ENCODE measurements at places on chromosomes 4 and X.
A peak's percentile ranks its signal among the peaks of the same experiment; 100 is the strongest.

DNA sequence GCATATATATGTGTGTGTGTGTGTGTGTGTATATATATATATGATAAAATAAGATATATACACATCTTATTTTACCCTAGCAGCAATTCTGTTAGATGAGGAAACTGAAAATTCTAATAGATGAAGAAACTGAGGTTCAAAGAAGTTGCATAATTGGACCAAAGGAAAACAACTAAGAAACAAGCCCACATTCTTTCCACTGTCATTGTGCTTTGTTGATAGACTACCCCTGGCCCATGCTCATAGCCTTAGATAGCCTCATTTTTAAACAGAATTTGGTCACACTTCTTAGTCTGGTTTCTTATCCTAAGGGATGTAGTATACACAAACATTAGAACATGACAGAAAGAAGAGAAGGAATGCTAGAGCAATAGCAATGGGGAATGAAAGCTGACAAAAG lies 138.8 kb downstream of the NDST3 start:
- no peak for DNase-seq

DNA sequence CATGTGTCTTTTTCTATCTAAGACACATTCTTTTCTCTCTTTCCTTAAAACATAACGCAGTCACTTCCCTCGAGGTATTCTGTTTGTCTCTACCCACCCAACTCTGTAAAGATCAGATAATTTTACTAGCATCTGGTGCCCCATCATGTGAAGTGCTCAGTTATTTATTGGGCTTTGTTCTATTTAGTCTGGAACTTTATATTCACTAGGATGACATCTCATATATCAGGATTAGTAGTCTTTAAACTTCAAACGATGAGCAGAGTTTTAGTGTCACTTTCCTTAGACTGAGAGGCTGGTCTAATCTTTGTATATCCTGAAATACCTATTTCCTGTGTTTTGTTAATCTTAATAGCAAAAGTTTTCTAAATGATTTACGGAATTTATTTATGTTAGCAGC lies 445.5 kb upstream of the NDST3 start:
- no peak for DNase-seq

DNA sequence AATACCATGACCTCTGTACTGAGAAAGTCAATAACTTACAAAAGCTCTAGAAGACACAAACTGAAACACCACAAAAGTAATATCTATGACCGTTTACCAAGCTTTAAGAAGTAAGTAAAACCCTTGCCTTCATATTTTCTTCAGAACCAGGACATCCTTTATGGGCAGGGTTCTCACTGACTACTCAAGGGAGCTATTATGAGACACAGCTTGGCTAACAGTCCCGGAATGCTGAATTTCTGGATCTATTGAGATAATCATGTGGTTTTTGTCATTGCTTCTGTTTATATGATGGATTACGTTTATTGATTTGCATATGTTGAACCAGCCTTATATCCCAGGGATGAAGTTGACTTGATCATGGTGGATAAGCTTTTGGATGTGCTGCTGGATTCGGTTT lies 19.9 kb upstream of the CDS1 start:
- DNase-seq, result no peak

DNA sequence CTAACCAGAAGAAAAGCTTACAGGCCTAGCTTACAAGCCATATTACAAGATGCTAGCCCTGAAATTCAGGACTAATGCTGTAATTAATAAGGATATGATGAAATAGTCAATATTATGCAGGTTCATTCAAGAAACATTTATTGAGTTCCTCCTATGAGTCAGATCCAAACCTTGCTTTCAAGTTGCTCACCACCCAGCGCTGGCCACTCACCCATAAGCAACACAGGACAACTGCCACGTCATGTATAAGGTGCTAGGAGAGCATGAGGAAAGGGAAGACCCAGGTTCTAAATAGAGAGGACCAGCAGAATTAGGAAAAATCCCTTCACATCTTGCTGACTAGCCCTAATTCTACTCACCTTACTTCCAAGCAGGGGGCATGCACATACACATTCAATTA lies 23.3 kb downstream of the MAML3 start:
- DNase-seq, result no peak

GRCh38 chrX:149036086-149036485 lies 469.0 kb downstream of the IDS start:
- no peak for DNase-seq

GRCh38 chr4:8301851-8302730 lies 32.5 kb downstream of the HTRA3 start:
- no peak for DNase-seq

GRCh38 chrX:134453631-134454030 lies 6.3 kb upstream of the HPRT1 start:
- no peak for DNase-seq

DNA sequence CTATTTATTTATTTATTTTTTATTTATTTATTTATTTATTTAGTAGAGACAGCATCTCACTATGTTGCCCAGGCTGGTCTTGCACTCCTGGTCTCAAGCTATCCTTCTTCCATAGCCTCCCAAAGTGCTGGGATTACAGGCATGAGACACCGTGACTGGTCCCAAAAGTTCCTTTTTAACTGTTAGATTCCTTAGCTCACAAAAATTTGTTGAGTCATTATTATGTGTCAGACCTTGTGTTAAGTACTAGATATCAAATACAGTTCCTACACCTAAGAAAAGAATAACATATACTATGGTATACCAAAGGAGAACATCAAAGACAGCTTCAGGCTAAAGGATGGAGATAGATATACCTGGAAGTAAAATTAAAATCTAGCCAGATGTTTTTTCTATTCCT lies 11.6 kb downstream of the FGA start:
- no peak for DNase-seq

GRCh38 chrX:41921492-41922430 lies 1.6 kb downstream of the CASK start:
- peak; percentile 48 for DNase-seq

GRCh38 chrX:152637649-152638442 lies at the start of gene GABRQ:
TSS of gene GABRQ (plus strand) at chrX:152637895. CDS start at chrX:152638203, 308 bp downstream.
- DNase-seq, result no peak

GRCh38 chr4:55503169-55503568 lies 43.5 kb downstream of the CLOCK start:
- DNase-seq, result no peak

GRCh38 chr4:148757171-148757570 lies 315.0 kb upstream of the NR3C2 start:
- no peak for DNase-seq

DNA sequence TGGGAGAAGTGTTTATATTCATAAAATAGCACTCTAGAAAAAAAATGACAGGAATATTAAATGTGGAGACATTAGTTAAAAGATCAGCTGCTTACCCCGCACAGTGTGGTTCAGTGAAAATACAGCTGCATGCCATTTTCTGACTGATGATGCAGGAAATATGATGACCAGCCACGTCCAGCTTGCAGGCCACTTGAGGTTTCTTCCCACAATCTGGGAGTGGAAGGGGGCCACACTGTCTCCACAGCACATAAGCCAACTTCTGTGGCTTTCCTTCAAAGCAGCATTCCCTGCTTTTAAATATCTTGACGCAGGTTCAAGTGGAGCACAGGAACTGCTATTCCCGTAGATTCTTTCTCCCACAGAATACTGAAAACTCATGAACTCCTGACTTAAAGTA lies 173.4 kb upstream of the GALNT7 start:
- no peak for DNase-seq

DNA sequence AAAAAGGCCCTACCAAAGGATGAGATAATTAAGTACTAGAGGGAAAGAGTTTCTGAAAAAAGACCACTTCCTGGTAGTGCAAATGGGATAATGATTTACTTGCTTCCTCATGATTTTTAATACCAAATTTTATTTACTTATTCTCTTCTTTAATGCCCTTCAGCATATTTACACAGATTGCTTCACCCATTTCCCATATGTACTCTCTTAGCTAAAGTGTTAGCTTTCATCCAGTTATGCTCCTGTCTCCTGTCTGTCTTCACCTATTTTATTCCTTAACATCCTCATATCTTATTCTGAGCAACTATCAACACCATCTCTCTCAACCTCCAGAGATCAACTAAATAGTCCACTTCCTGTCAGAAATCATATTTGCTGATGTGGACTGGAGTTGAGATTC lies 183.2 kb upstream of the HS3ST1 start:
- no peak for DNase-seq

- DNase-seq, result no peak
Observed at GRCh38 chr4:110860901-110861300, 238.0 kb upstream of the PITX2 start.

- no peak for DNase-seq
Observed at GRCh38 chr4:158374318-158374717, 147.4 kb upstream of the RXFP1 start.

GRCh38 chr4:16377887-16378286 lies 151.6 kb upstream of the TAPT1 start:
- DNase-seq, result no peak

DNA sequence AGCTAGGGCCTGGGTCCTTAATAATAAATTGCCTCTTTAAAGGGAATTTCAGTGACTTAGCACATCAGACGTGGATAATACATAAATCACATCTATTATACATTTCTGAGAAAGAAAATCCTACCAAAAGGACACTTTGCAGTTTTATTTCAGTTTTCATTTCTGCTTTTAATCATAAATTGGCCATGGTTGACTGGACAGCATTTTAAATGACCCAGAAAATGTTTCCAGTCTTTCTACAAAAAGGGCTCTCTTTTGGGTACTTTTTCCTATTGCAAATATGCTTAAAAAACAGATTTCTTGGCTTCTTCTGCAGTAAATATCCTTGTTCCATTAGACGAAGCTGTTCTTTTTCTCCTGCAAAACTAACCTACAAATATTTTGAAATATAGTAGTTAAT lies 41.4 kb upstream of the LPAR4 start:
- DNase-seq, result no peak

DNA sequence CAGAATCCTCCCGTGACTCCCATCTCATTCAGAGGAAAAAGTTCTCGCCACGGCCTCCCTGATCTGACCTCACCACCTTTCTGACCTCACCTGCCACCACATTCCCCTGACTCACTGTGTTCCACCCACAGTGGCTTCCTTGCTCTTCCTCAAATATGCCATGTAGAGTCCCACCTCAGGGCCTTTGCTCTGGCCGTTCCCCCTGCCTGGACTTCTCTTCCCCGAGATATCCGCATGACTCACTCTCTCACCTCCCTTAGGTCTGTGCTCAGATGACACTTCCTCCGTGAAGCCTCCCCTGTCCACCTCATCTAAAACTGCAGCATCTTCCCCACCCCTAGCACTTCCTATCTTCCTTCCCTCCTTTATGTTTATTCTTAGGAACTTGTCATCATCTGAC lies 7.2 kb upstream of the TSPYL2 start:
- DNase-seq, result no peak

- no peak for DNase-seq
Observed at GRCh38 chrX:147741776-147742175, 169.9 kb upstream of the FMR1 start.

- DNase-seq, result no peak
Observed at GRCh38 chrX:23483396-23483795, 148.7 kb downstream of the PTCHD1 start.

- DNase-seq, result no peak
Observed at GRCh38 chr4:66059556-66059955, 389.3 kb upstream of the EPHA5 start.

- DNase-seq, result peak; percentile 17
Observed at GRCh38 chr4:54228056-54228527, 1.0 kb upstream of the PDGFRA start.

GRCh38 chr4:139986106-139986505 lies 167.9 kb downstream of the MAML3 start:
- DNase-seq, result no peak

- peak; percentile 13 for DNase-seq
Observed at GRCh38 chr4:3302786-3303564, 10.2 kb downstream of the RGS12 start.

DNA sequence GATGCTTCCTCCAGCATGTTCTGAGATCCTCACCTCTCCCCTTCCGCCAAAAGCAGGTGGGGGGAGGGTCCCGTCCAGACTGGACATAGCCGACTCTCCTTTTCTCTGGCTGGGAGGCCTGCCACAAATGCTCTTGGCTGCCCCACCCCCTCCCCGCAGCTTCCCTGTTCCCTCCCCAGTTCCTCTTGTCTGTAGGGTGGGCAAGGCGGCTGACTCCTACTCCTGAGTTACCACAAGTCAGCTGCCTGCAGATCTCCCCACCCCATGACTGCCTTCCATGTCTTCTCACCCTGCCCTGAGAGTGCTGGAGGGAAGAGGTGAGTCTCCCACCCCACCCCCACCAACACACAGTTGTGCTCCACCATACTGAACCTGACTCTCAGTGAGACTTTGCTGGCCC lies 2.9 kb downstream of the ATP6AP1 start:
- DNase-seq, result no peak

DNA sequence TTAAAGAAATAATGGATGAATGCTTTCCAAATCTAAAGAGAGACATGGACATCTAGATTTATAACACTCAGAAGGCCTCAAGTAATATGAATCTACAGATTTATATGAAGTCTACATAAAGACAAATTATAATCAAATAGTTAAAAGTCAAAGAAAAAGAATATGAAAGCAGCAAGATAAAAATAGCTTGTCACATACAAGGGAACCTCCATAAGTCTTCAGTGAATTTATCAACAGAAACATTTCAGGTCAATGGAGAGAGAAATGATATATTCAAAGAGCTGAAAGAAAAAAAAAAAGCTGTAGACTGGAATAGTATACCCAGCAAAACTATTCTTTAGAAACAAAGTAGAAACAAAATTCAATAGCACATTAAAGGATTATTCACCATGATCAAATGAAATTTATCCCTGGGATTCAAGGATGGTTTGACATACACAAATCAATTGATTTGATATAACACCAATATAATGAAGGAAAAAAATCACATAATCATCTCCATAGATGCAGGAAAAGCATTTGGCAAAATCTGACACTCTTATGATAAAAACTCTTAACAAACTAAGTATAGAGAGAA lies 346.6 kb upstream of the PABPC4L start:
- no peak for DNase-seq

GRCh38 chrX:153761863-153762262 lies 2.2 kb upstream of the PLXNB3 start:
- no peak for DNase-seq

DNA sequence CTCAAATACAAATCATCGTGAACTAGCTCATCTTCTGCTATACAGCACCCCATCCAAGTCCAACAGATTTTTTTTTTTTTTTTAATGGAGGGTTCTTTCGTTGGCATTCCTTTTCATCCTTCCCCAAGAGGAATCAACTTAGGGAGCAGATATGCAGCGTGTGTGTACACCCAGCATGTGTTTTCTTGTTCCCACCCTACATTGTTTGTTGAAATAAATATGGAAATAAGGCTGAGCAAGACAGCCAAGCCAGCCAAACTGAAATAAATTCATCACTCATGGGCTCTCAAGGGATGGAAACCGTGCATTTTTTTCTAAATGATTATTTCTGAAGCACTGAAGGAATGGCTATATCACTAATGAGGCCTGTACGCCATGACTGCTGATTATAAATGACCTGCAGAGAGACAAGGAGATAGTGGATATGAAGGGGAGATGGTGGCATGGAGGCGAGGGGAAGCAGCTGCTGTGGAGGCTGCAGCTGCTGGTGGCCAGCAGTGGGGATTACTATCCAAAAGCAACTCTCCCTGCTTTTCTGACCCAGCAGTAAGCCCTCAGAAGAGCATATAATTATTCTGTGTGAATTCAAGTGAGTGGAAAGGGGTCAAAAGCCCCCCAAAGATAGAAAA lies 173.9 kb downstream of the MGST2 start:
- no peak for DNase-seq
